Activated T-helper 9 cell treated with anti-CD3 and anti-CD28 coated beads, Interleukin-2, amount 50 U/mL, for 16 hours (primary cell): ENCODE measurements at places on chromosomes 7 and 10.

GRCh38 chr7:43387932-43388331, 195.0 kb upstream of the STK17A start:
- DNase-seq = no peak

DNA sequence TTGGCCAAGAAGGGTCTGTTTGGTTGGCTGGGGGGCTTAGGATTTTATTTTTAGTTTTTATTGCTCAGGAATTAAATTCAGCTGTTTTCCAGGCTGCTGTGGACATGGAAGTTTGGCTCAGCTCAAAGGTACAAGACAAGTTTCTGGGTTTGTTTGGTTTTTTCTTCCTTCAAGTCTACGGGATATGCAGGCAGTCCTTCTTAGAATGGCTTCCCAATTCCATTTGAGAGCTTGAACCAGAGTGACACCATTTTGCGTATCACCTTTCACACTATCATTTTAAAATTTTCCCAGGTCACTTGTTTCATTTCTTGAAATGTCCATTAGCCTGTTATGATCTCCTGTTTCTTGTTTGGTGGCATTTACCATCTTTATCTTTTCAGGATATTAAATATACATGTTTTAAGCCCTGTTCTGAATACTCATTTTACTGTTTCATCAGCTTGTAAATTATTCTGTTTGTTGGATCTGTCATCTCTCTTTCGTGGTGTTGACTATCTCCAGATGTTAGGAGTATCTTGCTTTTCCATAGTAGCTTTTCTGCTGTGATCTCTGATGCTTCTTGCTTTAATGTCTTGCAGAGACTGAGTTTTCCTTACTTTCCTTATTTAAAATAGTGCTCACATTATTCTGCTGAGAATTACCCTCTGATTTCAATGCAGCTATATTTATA, 9.4 kb upstream of the TMEM168 start:
- DNase-seq = no peak

DNA sequence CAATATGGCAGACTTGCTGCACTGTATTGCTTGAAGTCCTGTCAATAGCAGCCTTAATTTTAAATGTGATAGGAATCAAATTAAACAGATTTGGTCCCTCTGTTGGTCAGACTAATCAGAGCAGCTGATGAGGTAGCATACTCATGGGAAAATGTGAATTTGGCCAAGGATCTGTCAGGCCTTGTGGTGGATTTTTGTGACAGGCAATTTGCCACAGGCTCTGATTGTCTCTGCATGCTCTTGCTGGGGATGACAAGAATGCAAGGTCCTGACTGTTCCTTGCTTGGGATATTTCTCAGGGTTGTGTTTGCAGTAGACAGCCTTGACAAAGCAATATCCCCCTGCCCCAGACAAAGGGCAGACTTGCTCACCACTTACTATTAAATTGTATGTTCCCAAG, 41.5 kb upstream of the GARS1 start:
- DNase-seq = no peak

- no peak for DNase-seq
Measured at GRCh38 chr7:5408777-5409176, 14.9 kb downstream of the TNRC18 start.

DNA sequence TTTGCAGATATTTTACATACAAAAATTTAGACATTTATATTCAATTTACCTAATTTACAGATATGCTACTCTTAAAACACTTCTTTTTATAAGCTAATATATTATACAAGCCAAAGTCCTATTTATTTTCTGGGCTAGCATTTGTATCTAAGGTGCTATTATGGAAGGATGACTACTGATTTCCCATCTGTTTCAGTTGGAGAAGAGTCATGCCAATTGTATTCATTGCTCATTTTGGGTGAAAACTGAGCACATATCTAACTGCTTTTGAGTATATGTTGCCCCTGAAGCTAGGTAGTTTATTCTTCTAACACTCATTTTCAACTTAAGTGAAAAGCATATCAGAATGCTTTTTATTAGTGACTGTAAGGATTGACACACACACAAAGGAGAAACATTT, 172.9 kb downstream of the CDK14 start:
- no peak for DNase-seq

- no peak for DNase-seq
Measured at GRCh38 chr7:78563191-78563590, 764.6 kb downstream of the PHTF2 start.

DNA sequence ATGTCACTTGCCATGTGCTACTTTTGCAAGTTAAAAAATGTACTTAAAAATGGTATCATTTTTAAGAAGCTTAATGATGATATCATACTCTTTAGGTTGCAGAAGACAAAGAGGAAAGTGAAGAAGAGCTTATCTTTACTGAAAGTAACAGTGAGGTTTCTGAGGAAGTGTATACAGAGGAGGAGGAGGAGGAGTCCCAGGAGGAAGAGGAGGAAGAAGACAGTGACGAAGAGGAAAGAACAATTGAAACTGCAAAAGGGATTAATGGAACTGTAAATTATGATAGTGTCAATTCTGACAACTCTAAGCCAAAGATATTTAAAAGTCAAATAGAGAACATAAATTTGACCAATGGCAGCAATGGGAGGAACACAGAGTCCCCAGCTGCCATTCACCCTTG, 6.1 kb downstream of the LMOD2 start:
- DNase-seq = no peak

GRCh38 chr10:22379059-22379458, 33.8 kb downstream of the SPAG6 start:
- no peak for DNase-seq

DNA sequence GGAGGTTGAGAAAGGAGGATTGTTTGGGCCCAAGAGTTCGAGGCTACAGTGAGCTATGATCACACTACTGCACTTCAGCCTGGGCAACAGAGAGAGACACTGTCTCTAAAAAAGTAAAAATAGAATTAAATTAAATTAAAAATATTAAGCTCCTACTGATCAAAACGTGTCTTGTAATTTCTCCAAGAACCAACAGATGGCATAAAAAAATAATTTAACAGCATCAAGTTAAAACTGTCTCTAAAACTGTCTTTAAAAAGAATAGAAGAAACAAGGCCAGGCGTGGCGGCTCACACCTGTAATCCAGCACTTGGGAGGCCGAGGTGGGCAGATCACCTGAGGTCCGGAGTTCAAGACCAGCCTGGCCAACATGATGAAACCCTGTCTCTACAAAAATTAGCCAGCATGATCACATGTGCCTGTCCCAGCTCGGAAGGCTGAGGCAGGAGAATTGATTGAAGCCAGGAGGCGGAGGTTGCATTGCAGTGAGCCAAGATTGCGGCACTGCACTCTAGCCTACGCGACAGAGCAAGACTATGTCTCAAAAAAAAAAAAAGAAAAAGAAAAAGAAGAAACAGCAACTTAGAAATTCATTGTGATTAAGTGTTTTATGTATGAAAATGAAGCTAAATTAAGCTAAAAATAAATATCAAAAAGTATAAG, 24.5 kb downstream of the MTPAP start:
- no peak for DNase-seq

- DNase-seq = no peak
Measured at GRCh38 chr7:130987092-130987491, 253.1 kb upstream of the KLF14 start.

DNA sequence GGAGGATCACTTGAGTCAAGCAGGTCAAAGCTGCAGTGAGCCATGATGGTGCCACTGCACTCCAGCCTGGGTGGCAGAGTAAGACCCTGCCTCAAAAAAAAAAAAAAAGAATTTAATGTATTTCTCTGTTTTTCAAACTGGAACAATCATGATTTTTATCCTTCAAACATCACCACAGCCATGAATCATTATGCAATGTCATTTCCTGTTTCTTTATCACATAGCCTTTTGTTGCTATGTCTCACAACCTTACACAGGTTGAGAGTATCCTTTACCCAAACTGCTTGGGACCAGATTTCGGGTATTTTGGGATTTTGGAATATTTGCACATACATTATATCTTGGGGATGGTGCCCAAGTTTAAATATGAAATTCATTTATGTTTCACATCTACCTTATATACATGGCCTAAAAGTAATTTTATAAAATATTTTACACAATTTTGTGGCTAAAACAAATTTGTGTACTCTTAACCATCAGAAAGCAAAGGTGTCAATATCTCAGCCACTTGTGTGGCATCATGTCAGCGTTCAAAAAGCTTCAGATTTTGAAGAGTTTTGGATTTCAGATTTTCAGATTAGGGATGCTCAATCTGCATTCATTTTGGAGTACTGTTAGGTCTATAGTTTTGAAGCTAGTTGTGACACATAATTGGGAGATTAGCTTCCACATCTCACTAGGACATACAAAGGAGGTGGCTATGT, 8.2 kb downstream of the NT5C3A start:
- no peak for DNase-seq

- no peak for DNase-seq
Measured at GRCh38 chr7:15204421-15204820, 301.9 kb upstream of the DGKB start.

- DNase-seq = no peak
Measured at GRCh38 chr10:119462773-119463172, 79.7 kb downstream of the RGS10 start.

DNA sequence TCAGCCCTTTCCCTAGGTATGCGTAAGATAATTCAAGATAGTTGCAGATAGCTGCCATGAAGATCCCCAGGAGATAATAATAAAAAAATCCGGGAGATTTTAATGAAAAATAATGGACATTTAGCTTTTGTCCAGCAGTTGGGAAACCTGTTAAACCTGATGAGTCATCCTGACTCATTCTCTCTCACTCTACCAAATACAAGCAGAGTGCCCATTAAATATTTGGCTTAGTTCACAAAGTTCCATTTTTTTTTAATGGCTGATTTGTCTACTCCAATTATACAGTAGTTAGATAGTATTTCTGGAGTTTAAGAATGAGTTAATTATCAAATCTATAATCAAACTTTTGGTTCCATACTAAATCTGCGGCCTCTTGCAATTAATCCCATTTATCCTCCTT, 2.1 kb upstream of the SHTN1 start:
- DNase-seq = no peak
